ENCODE measurements at places on chromosomes 7 and 10.

DNA sequence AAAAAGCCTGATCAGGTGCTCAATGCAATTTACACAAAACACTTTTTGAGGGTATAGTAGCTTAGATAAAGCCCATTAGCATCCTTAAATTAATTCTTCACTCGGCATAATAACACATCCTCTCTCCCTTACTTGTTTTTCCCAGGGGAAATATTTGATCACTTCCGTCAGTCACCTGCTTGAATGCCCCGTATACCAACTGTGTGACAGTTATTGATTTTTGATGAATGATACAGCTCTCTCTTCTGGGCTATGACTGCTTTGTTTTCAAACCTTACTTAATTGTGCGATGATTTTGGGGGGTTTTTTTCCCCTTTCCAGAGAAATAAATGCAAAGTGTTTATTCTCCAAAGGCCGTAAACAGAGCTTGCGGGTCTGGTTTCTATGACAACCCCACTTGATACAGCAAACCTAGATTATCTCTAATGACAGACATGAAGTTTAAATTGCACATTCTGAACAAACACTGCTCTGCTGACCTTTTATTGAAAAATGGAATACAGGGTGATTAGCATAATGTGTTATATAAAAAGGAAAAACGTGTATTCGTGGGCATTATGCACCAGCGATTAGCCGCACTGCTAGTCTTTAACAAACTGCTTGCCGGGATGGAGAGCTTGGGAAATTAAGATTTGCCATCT, 78.4 kb upstream of the NANOS1 start:
- no peak for DNase-seq

DNA sequence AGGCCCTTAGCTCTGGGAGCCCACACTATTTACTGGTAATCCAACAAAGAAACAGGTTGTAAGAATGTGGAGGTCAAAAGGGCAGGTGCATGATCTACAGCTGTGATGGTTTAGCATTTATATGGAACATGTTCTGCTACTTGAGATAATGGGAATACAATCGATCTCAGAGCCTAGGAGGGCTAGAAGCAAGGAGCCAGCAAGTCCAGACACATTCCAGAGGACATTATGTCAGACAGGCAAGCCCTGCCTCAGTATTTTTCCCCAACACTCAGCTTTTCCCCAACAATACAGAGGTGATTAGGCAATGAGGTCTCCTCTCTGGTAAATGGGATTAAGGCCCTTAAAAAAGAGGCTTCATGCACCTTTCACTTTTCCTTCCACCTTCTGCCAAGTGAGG, 21.4 kb upstream of the GNAT3 start:
- DNase-seq: no peak

GRCh38 chr7:129949292-129950133, 3.2 kb downstream of the UBE2H start:
- DNase-seq: no peak

DNA sequence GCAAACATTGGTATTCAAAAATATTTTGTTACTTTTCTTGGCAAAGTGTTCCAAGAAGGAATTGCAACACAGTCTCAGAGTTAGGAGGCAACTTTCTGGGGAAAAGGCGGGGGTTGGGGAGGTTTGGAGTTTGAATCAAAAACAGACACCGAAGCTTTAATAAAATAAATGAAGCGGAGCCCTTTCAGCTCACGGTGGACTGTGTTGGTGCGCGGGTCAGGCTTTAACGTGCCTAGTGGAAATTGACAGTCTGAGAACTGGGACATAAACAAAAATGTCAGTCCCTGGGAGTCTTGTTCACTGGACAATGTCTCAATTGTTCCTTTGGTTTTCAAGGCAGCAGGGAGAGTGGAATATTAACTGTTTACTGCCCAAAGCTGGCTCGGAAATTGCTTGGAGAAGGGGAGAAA, 109.3 kb downstream of the TCF7L2 start:
- no peak for DNase-seq

DNA sequence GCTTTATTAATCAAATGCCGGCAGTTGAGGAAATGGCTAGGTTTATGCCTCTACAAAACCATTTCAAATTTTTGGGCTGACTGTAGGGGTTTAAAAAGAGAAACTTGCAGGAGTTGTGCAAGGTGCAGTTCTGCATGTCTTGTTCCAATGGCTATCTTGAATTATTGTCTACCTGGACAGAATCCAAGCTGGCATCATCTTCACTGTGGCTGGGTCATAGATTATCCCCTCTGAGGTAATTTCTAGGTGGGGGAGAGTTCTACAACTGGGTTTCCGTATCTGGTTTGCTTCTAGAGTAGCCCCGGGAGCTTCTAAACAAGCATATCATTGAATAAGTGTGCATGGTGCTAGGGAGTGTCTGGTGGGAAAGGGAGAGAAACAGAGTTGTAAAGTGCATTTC, 16.9 kb downstream of the BET1 start:
- DNase-seq: no peak

DNA sequence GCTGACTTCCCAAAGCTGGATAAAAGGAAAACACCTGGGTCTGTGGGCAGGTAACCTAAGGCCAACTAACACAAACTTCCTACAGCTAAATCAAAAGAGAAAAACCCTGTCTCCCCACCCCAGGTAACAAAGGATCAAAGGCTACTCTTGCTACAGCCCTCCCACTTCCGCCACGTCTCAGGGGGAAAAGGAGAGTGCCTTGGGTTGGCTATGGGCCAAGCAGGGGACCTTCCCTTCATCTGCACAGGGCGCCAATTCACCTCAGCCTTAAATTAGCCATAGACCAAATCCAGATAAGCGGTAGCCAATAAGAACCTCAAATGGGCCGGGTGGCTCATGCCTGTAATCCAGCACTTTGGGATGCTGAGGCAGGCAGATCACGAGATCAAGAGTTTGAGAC, 69.1 kb upstream of the LANCL2 start:
- no peak for DNase-seq

Data from CD4-positive, alpha-beta T cell (primary cell).